ENCODE measurements at places on chromosomes 13 and 19.
A peak's percentile ranks its signal among the peaks of the same experiment; 100 is the strongest.

DNA sequence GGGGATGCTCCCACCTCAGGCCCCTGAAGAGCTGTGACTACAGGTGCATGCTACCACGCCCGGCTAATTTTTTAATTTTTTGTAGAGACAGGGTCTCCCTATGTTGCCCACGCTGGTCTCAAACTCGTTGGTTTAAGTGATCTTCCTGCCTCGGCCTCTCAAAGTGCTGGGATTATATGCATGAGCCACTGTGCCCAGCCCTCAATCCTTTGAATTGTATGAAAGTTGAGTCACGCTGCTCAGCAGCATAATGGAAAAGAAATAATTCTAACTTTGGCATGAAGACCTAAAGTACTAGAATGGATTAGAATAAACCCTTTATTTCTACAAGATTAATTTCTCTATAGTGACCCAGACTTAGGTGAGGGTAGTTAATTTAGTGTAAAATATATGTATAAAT lies 42.4 kb downstream of the MRPS31 start:
- no peak for DNase-seq

DNA sequence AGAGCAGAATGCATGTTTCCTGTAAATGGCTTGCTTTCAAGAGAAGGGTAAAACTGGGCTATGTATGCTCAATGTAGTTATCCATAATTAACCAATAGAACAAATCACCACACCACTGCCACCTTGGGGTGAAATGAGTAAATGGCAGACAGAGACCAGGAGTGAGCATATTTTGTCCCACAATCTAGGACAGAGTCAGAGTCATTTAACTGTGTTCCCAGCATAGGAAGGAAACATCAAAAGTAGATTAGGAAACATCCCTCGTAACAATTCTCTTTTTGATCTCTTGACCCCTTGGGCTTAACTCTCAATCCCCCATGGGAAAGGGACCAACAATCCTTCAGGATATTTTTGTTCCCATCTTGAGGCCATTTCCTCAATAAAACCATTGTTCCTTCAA lies 224.8 kb downstream of the NHLRC3 start:
- no peak for DNase-seq

DNA sequence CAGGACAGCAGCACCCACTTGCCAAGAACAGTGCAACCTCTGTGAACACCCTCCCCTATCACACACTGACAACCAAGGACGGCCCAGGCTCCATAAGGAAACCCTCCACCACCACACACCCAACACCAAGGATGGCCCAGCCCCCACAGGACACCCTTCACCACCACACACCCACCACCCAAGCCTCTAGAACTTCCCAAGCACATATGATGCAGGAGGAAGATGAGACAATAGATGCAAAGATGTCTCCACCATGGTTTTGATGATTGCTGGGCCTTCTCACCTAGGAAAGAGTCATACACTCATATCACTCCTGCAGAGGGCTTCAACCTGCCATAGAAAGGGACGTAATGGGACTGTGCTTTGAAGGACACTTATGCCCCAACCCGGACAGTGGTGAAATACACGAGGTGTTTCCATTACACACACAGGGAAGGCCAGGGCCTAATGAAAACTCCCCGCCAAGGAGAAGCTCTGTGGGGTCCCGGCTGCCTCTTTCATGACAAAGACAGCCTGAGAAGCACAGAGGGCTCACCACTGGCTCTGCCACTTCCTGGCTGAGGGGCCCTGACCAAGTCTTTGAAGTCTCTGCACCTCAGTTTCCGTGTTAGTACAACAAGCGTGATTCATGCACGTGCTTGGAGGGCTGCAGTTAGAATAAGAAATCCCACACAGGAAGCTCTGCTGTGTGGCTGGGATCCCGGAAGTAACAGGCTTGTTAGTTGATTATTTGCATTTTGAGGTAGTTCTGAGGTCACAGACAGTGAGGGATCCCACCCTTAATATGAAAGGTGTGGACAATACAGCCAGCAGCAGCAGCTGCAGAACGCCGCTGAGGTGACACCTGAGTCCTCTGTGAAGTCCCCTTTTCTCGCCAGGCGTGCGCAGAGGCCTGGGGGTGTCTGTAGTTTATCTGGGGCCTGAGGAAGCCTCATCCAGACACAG lies 61.9 kb upstream of the ATP12A start:
- DNase-seq: no peak

DNA sequence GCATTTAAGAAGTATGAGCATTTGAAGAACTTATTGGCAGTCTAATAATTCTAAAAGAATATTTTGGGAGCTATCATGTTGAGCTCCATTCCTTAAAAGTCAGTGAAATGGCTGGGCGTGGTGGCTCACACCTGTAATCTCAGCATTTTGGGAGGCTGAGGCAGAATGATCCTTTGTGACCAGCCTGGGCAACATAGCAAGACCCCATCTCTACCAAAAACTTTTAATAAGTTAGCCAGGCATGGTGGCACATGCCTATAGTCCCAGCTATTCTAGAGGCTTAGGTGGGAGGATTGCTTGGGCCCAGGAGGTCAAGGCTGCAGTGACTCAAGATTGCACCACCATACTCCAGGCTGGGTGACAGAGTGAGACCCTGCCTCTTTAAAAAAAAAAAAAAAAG lies 8.0 kb downstream of the COG6 start:
- no peak for DNase-seq

DNA sequence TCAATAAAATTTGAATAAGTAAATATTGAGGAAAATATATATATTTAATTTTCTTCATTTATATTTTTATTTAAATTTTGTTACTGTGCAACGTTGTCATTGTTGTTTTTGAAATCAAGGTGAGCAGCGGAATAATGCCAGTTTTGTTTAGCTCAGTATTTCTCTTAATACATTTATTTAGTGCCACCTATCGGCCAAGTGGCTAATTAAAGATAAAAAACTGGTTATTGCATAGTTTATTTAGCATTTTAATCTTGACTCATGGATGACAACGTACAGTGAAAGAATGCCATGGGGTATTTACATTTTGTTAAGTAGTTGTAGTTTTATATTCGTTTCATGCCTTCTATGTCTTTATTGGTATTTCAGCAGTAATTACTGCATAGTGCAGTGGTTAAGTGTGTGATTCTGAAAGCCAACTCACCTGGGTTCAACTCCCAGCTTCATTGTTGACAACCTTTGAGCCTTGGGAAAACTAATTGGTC lies 265.9 kb downstream of the MYO16 start:
- no peak for DNase-seq

DNA sequence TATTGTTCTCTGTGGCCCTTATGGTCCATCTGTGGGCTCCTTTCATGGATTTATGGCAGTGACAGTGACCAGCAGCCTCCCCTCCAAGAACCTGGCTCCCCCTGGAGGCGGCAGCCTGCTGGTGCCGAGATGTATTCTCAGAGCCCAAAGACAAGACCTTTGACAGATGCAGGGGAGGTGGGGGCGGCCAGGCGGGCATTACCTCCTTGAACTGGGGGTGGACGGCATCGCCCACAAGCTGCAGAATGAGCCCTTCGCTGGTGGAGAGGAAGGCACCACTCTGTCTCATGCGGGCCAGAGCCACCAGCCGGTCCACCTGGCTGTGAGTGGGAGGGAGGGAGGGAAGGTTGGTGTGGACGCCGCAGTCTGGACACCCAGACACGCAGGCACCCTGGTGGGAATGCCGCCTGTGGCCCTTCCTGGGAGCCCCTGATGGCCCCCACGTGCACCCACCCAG lies 6.6 kb downstream of the ISOC2 start:
- no peak for DNase-seq

GRCh38 chr13:113928685-113929627 lies 44.9 kb downstream of the C13orf46 start:
- DNase-seq: peak; percentile 34

- DNase-seq: no peak
Measured at GRCh38 chr13:95903569-95903968, 149.6 kb downstream of the UGGT2 start.

GRCh38 chr13:98305670-98306069 lies 128.6 kb upstream of the RNF113B start:
- no peak for DNase-seq

DNA sequence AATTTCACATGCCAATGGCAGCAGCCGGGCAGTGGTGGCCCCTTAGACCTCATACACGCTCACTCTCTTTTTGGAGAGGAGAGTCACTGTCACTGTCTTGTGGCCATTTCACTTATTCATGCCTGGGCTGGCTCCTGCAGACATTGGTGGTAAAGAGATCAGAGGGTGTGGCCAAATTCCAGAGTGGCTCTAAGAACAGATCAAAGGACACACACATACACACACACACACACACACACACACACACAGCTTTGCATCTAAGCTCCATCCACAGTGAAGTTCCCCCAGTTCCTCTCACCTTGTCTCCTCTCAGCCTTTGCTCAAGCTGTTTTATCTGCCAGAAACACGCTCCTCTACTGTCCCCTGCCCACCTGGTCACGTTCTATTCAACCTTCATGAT lies 46.5 kb upstream of the KPNA3 start:
- no peak for DNase-seq

GRCh38 chr19:31946491-31946890 lies 398.9 kb upstream of the ZNF507 start:
- DNase-seq: no peak

DNA sequence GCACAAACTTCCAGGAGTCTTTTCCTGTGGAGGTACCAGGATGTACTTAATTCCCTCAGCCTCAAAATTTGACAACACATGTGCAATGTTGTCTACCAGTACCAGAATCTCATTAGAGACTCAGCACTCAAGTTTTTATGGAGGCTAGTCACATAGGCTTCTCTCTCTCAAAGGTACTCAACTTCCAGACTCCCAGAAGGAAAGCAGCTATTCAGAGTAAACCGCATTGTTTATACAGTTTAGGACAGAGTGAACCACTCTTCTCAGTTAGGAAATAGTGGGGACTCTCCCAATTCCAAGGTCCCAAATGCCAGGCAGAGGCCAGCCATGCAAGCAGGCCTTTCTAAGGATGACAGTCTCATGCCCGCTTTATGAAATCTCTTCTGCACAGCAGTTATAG lies 8.5 kb upstream of the C1QTNF9B start:
- no peak for DNase-seq

GRCh38 chr13:27171827-27172494 lies 350 bp upstream of the USP12 start:
- peak; percentile 96 for DNase-seq

- peak; percentile 74 for DNase-seq
Measured at GRCh38 chr19:47573071-47574026, at the start of gene ZNF541. ZNF541 (minus strand) TSS chr19:47573148; CDS start chr19:47555856, 17,292 bp downstream.

DNA sequence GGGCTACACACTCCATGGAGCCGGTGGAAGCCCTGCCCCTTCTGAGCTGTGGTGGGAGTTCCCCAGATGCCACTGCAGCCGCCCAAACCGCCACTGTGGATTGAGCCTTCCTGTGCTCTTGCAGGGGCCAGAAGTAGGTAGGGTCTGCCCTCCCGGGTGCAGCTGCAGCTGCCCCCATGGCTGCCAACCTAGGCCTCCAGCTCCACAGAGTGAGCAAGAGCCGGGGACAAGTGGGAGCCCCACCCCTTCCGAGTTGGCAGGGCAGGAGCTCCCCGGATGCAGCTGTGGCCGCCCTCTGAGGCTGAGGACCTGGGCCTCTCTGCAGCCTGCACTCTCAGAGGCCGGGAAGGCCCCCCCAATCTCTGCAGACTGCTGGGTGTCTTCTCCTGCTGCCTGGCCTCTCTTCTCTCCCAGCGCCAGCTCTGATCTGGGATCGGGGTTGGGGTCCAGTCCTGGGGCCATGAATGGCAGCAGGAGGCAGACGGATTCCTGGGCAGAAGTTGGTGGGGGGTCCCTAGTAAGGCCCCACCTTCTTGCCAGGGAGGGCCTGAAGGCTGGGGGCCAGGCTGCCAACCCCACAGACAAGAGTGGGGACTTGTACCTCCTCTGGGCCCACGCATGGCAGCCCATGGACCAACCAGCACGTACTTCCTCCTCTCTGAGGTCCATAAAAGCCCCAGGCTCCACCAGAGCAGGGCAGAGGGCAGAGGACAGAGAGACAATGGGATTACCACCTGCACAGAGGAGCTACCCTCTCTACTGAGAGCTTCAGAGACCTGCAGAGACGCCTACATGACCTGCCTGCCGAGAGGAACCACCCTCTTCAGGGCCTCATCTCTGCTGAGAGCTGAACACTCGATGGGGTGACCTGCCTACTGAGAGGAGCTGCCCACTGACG lies 28.9 kb downstream of the AP2S1 start:
- no peak for DNase-seq

GRCh38 chr19:1987197-1988187 lies 28.0 kb downstream of the BTBD2 start:
- no peak for DNase-seq

- no peak for DNase-seq
Measured at GRCh38 chr13:25440061-25440460, 68.3 kb downstream of the ATP8A2 start.

DNA sequence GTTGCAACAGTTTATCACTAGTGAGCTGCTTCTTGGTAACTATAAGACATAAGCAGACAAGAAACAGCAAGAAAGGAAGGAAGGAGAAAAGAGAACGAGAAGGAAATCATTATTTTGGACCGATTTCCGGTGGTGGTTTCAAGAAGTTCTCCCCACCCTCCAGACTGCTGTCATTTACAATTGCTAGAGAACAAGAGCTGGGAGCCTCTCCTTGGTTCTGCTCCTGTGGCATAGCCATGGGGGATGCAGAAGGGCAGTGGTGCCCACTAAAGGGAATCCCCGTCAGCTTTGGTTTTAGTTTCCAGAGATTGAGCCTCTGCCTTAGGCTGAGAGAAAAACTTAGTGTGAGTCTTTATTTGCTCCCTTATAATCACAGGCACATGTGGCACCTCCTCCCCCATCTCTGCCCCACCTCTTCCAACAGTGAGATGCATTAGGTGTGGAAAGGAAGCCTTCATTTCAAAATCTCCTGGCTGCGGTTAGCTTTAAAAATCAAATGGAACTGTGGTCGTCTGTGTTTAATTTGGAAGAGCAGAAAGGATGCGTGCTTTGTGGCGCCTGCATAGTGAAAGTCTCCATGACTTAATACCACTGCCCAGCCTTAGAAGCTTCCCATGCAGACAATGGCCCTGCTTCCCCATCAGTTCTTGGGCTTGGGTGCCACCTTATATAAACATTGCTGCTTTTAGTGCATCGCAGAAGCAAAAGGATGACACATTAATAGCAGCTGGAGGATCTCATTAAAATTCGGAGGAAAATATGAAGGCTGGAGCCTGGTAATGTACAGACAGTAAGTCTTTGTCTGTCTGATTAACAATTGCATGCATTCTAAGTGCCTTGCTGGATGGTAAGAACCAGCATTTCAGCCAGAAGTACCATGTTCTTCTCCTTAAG lies 25.0 kb downstream of the LRCH1 start:
- DNase-seq: no peak

DNA sequence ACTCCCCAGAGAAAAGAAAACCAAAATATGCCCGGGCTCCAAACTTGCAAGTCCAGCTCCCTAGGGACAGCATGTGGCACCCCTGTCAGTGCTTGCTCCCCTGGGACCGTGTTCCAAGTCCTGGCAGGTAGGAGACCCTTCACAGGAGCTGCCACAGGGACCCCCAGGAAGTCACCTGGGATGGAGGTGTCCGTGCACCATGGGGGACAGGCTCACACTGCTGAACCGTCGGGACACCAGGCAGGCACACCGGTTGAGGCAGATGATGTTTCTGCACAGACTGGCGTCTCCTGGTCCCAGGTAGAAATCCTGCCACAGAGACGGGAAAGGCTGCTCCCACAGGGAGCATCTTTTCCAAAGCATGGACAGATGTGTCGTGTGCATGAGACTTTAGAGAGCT lies 11.7 kb upstream of the PROZ start:
- no peak for DNase-seq
